ENCODE measurements at places on chromosomes 12 and 14.

- DNase-seq: no peak
Measured at GRCh38 chr12:48106681-48107613, 1.1 kb upstream of the SENP1 start.

DNA sequence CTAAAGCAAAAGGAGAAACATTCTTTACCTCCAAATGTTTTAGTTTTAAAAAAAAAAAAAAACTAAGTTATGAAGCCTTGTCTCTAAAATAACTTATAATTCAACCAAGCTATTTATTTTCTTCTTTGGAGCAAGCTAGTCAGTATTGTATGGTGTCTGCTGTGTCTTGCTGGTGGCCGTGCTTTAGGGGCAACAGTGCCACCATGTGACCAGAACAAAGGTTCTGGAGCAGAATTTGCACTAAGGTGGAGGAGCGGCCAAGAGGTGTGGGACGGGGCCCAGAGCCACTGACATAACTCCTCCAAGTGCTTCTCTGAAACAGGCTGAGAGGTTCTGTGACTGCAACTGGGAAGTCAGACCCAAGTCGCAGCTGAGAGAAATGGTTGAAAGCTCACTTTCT is 4.5 kb downstream of the FICD start:
- no peak for DNase-seq

GRCh38 chr14:32077081-32078022 is at the start of gene ARHGAP5:
Gene ARHGAP5 (plus strand): TSS chr14:32077304. CDS start chr14:32090670, 13,366 bp downstream.
- DNase-seq: no peak

GRCh38 chr12:1587927-1588574 is 6.3 kb downstream of the FBXL14 start:
- no peak for DNase-seq

GRCh38 chr12:132422040-132422380 is 67.9 kb upstream of the FBRSL1 start:
- DNase-seq: no peak

DNA sequence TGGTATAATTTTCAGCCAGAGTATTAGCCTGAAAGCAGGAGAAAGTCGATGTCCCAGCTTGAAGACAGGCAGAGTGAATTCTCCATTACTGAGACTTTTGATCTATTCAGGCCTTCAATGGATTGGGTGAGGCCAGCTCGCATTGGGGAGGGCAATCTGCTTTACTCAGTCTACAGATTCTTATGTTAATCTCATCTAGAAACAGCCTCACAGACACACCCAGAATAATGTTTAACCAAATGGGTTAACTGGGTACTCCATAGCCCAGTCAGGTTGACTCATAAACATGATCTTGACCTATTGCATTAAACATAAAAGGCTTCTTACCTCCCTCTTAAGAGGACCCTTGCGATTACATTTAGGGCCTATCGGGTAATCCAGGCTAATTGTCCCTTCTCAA is 118.0 kb downstream of the KTN1 start:
- DNase-seq: no peak

DNA sequence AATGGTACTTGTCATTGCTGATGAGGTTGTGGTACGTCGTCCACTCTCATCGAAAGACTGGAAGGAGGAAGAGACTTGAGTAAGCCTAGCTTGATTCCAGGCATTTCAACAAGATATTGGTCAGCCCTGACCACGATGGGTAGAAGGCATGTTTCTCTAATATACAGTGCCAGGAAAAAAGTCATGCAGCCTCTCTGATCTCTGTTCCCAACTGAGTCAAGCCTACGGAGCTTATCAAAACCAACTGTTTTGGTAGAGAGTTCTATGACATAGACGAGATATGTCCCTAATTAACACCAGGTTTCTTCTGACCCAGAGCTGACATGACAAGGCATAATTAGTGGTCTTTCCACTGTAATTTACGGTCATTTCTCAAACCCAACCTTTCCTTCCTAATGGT is 58.5 kb downstream of the NIN start:
- no peak for DNase-seq

DNA sequence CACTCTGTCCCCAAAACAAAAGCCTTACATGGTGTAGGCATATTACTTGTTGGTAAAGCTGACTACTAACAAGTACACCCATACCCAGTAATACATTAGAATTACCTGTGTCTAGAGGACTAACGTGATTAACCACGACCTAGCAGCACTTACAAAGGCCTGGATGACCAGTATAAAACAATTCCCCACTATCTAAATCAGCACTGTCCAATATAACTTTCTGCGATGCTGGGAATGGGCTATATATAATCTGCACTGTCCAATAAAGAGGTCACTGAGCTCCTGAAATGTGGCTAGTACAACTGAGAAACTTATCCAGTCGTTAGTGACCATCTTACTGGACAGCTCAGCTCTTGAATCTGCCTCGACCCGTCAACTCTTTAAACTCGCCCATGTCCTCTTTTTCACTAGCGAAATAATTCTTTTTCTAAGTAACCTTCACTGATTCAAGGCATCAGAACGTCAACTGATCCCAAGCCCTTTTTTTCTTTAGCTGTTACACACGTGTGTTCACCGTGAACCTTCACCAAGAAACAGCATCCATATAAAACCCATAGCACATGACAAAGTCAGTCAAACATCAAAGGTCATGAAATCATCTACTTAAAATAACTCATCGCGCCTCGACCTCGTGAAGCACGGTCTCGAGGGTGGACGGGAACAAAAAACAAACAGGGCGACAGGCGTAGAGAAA is 905 bp upstream of the CIPC start:
- DNase-seq: no peak
